ENCODE measurements at places on chromosomes 2 and 18.

DNA sequence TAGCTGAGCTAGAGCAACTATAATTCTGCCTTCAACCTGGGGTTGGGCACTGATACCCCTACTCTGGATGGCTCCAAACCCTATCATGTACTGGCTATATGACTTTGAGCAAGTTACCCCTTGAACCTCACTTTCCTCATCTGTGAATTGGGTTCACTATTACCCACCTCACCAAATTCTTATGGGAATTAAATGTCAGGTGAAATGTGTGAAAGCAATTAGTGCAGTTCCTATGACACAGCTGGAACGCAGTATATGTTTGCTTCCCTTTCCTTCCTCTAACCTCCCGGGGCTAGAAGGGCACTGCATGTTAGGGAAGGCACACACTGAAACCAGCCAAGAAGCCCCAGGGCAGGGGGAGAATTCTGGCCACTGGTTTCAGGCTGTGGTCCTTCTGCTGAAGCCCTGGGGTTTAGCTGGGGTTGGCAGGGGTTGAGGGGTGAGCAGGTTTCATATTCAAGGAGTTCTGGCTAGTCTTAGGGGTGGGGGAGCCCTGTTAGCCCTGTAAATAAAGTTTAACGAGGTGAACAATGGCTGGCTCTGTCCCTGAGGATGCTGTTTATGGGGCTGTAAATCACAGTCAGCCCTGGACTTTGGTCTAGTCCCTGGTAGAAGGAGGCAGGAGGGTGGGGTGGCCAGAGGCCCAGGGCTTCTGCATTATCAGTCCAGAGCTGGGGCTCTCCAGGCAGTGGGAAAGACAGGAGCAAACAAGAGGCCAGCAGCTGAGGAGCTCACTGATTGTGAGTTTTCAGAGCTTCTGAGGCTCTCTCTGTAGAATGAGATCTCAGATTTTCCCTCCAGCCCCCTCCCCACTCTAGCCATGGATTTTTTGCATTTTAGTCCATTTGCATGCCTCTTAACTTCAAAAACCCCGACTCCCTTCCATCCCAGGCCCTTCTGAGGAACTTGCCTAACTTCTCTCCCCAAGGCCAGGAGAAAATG lies 8.0 kb downstream of the PKDCC start:
- no peak for DNase-seq

- no peak for DNase-seq
Observed at GRCh38 chr2:9949239-9949991, 2.1 kb upstream of the GRHL1 start.

GRCh38 chr18:79982736-79983135 lies 5.6 kb downstream of the TXNL4A start:
- DNase-seq: no peak

DNA sequence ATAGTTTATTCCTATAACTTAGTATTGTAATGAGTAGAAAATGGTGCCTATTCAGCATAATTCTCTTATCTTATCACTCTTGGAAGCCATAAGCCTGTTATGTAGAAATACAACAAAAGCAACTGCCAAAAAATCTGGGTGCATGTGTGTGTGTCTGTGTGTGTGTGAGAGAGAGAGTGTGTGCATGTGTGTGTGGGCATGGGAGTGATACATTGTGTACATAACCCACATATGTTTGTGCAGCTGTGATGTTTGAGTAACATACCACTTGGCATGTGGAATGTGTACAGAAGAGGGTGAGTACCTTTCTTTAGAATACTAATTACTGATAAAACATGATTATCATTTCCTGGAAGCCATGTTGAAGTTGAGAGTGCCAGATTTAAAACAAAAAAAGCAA lies 642.3 kb upstream of the SYT4 start:
- DNase-seq: no peak

DNA sequence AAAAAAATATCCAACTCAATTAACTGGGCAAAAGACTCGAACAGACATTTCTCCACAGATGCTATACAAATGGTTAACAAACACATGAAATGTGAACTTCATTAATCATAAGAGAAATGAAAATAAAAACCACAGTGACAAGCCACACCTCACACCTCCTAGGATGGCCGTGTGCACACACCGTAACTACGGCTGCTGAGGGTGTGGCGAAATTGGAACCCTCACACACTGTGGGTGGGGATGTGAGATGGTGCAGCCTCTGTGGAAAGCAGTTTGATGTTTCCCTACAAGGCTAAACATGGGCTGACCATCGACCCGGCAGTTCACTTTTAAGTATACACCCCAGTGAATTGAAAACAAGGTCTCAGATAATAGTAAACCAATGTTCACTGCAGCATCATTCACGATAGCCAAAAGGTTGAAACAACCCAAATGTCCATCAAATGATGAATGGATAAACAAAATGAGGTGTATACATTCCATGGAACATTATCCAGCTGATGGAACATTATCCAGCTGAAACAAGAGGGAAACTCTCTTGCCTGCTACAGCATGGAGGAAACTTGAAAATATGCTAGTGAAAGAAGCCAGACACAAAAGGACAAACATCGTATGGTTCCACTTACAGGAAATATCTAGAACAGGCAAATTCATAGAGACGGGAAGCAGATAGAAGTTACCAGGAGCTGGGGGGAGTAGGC lies 32.2 kb downstream of the ZAP70 start:
- DNase-seq: no peak

DNA sequence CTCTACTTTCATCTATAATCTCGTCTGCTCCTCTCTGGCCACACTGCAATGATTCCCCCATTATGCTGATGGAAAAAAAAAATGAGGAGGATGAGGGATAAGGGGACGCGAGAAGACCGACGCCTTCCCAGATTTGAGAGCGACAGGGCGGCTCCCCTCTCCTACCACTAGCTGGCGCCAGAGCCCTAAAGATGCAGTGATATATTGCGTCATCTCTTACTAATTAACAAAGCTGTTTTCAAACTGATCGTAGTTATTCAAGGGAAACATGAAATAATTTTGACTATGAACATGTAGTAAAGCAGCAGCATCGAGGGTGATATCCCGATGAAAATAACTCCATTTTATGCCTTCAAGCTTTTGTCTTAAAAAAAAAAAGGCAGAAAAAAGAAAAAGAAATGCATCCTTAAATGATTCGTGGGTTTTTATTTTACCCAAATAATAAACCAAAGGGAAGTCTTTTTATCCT lies 48.0 kb upstream of the HNRNPA3 start:
- peak; percentile 78 for DNase-seq

DNA sequence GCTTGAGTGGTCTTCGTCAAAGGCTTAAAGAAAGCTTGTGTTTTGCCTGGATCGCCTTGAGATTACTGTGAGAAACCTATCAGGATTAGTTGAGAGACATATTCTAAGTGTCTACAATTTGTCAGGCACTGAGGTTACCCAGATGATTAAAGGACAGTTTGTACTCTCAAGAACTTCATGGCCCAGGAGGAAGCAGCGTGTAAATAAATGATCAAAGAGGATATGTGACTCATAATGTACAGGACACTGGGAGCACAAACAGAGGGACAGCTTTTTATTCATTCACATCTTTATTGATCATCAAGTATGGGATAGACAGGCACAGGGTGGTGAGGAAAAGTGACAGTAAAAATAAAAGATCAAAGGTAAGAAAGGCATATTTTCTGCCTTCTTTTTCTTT lies 152.6 kb upstream of the FSHR start:
- no peak for DNase-seq

GRCh38 chr2:61910603-61911002 lies 5.1 kb downstream of the COMMD1 start:
- no peak for DNase-seq

Data from activated T-cell treated with anti-CD3 and anti-CD28 coated beads for 1 hour (primary cell).